ENCODE measurements at places on chromosomes 5 and 9.

GRCh38 chr5:54869691-54870090 lies 115.7 kb downstream of the ESM1 start:
- DNase-seq = no peak

- DNase-seq = no peak
Measured at GRCh38 chr9:104094534-104095015, 466 bp downstream of the SMC2 start.

- peak; percentile 99 for DNase-seq
Measured at GRCh38 chr5:138331449-138332368, at the start of gene CDC25C. Gene CDC25C (minus strand): TSS chr5:138331804. CDS start chr5:138331180, 624 bp downstream.

DNA sequence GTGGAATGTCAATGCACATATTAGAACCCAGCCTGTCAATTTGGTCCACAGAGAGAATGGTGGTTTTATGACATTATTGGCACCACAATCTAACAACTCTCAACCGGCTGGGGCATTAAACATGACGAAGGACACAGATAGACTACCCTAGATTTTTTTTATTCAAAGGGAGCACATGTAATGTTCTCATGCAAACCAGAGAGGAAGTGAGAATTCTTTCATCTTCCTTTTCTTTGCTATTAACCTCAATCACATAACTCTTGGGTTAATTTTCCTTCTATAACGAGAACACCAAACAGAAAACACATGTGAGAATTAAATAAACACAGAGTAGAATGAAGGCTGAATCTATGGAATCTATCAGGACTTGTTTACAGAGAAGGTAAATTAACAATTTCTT lies 94.9 kb upstream of the TNC start:
- DNase-seq = no peak

GRCh38 chr5:177405805-177406204 lies 3.6 kb downstream of the F12 start:
- no peak for DNase-seq

- DNase-seq = no peak
Measured at GRCh38 chr9:34744295-34745221, 34.6 kb upstream of the CCL21 start.

DNA sequence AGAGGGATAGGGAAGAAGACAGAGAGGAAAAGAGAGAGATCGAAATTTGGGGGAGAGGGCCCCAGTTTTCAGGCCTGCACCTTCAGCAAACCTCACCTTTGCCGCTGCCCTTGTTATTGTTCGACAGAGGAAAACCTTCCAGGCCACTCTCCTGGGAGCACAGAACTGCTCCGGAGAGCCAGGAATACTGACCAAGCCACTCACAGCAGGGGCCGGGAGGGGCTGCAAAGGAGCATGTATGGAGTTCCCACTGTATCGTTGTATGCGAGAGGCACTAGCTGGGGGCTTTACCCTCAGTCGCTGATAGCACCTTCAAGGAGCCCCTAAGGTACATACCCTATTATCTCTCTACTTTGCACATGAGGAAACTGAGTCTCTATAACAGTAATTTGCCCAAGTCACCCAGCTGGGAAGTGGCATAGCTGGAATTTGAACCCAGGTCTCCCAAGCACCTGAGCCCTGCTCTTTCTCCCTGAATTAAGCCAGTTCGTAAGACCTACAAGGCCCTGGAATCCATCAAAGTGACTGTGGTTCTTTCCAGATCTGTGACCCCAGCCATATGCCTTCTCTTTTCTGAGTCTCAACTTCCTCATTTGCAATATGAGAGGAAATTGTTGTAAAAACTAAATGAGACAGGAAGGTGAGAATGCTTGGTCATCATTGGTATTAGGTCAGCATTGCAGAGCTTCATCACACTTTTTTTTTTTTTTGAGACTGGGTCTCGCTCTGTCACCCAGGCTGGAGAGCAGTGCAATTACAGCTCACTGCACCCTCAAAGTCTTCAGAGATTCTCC lies 21.0 kb upstream of the FOXE1 start:
- DNase-seq = no peak

DNA sequence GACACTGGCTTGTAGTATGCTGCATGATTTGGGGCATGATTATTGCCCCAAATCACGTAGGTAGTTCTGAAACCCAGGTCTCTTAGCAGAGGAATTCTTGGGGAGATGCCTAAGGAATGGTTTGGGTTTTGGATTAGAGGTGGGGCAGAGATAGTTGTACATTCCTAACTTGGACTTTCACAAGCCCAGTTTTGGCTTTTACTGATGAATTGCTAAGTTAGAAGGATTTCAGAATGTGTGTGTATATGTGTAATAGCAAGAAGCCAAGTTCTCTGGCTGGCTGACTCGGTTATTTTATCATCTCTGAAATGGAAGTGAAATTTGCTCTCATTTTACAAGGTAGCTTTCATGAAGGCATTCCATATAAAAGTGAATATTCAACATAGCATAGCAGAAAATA lies 23.8 kb upstream of the ZNF131 start:
- no peak for DNase-seq

DNA sequence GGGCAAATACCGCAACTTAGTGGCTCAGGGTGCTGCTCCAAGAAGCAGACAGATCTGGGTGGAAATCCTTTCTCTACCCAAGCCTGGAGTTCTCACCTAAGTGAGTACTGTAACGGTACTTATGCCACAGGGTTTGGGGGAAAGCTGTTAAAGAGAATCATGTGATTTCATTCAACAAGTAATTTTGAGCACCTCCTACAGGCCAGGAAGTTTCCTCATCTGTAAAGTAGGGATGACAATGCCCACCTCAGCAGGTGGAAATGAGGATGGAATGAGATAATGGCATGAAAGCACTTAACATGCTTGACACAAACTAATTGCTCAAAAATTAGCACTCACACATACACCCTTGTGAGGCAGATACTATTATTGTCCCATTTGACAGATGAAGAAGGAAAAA lies 114.1 kb downstream of the JAKMIP2 start:
- DNase-seq = no peak

GRCh38 chr5:97121848-97122247 lies 20.6 kb downstream of the LIX1 start:
- DNase-seq = no peak

DNA sequence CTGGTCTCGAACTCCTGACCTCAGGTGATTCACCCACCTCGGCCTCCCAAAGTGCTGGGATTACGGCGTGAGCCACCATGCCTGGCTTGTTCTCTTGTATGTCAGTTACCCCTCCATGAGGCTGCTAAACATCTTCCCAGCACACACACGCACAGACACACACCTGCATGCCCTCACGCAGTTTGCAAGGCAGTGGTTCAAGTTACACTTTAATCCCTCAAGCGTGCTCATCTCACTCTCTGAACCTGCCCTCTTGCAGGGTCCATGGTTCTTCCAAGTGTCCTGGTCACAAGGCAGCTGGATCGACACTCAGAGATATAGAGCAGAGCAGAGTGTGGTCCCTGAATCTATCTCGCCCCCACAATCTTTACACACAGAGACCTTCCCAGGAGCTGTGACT lies 34.1 kb upstream of the RUFY1 start:
- DNase-seq = no peak

DNA sequence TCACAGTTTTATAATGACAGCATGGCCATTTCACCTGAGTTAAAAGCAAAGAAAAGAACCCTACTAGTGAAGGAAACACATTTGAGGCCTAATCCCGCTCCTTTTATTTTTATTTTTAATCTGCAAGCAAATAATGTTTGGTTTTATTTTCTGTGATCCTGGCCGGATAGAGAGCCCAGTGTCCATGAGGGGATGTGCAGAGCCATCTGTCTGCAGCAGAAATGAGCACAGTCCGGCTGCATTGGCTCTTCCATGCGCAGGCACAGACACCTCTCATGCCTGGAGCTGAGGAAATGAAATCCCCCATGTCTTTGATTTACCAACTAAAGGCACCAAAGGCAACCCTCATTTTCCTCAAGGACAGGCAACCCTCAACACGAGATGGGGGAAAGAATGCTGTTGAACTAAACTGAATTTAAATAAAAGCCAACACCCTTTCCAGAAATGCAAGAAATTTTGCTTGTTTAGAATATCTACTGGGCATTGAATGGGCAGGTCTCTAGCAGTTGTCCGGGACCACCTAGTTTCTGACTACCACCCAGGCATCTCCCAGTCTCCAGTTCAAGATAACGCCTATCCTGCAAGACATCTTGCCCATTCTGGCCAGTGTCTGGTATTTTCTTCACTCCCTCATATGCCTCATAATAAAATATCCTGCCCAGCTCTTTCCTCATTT lies 47.9 kb upstream of the SEMA6A start:
- no peak for DNase-seq

DNA sequence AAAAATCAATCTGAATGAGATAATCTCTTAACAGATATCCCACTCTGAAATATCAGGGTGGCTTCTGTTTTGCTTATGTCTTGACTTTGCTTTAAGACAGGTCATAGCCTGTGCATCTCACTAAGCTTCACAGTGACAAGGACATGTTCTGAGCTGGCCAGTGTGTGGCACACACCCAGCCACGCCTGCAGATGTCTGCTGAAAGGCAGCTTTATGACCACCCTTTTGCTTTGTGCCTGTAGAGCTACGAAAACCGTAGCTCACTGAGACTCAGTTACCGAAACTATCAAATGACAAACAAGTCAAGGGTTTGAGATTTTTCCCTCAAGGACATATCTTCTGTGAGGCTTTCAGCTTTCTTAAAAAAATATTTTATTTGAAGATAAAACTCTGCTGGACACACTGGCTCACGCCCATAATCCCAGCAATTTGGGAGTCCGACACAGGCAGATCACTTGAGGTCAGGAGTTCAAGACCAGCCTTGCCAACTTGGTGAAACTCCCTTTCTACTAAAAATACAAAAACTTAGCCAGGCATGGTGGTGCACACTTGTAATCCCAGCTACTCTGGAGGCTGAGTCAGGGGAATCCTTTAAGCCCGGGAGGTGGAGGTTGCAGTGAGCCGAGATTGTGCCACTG lies 233.2 kb downstream of the SPATA31A1 start:
- no peak for DNase-seq

DNA sequence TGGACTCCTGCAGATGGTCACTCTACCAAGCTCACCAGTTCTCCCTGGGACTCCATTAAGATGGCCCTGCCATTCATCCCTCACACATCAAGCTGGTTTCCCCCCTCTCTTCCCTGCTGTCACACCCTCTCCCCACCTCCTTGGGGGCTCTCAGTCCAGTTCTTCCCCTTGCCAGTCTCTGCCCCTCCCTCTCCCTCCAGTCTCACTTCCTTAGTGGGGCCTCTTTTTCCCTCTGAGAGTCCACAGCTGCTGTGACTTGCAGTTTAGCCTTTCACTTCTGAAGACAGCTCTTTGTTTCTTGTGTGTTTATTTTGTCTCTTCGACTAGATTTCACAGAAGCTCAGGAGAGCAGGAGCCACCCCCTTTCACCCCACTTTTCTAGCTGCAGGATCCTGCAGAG lies 10.5 kb downstream of the DOCK2 start:
- DNase-seq = no peak

DNA sequence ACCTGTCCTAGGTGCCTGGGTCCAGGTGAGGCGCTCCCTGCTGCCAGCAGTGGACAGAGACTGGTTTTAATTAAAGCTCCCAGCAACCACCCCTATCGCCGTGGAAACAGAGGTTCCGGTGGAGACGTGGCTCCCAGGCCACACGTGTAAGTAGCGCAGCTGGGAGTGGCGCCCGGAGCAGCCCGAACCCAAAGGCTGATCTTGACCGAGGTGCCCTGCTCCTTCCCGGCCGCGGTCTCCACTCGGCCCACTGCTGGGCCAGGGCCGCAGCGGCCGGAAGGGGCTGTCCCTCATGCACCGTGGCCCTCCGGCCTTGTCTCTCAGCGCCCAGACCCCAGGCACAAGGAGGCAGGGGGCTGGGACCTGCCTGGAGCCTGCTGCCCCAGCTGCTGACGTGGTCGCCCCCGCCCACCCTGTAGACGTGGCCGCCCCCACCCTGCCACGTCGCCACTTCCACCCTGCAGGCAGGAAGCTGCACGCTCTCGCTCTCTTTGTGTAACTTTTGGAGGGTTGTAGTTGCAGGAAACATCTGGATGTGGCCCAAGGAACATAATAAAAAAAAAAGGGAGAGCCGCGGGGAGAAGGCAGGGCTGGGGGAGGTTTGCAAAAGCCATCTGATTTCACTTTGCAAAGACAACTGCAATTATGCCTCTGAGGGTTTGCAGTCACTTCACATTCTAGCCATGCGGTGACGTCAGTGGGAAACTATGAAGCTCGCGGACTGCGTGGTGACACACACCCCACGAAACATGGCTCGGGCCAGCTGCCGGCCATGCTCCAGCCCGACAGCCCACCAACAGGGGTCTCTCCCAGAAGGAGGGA lies 129.9 kb downstream of the RXRA start:
- DNase-seq = peak; percentile 84

- no peak for DNase-seq
Measured at GRCh38 chr5:4989118-4989517, 151.0 kb upstream of the ADAMTS16 start.

GRCh38 chr9:5817862-5818261 lies 15.1 kb downstream of the ERMP1 start:
- no peak for DNase-seq

GRCh38 chr5:136626531-136626930 lies 261.2 kb upstream of the TRPC7 start:
- DNase-seq = no peak

DNA sequence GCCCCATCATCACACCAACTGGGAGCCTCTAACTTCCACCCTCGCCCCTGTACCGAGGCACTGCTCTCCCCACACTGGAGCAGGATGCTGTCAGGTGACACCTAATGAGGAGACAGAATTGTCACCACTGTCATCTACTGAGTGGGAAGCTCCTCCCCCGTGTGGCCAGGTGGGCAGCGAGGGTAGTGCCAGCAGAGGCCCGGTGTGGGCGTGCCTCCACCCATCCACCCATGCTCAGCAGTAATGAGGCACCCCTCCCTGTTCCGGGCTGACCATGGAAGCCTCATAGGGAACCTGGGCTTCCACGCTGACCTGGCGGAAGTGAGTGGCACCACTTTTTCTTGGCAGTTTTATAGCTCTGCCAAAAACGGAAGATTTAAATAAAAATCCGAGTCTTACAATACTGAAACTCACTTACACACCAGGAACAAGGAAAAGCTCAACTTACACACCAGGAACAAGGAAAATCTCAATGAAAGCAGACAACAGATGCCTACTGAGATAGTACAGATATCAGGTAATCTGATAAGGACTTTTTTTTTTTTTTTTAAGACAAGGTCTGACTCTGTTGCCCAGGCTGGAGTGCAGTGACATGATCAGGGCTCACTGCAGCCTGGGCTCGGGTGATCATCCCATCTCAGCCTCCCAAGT lies 30.6 kb upstream of the ASS1 start:
- no peak for DNase-seq

GRCh38 chr5:9829621-9830020 lies 199.5 kb upstream of the TAS2R1 start:
- DNase-seq = no peak

Measured in thoracic aorta (tissue), 2 donors.